T-helper 22 cell (primary cell): ENCODE measurements at places on chromosomes 13 and 19.

- DNase-seq: no peak
Measured at GRCh38 chr13:26562512-26562890, 5.0 kb downstream of the WASF3 start.

DNA sequence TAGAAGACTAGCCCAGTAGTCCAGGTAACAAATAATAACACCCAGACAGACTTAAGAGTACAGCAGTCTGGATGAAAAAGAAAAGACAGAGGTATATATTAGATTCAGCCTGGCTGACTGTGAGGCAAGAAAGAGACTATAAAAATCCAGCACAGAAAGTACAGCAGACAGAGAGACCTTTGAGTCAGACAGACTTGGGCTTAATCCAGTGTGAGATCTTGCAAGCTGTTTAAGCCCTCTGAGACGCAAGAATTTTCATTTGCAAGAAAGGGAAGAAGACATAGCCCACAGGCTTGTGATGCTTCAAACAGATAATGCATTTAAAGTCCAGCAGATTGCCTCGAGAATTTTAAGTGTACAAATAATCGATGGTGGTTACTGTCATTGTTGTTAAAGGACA lies 471.4 kb downstream of the LIG4 start:
- no peak for DNase-seq

DNA sequence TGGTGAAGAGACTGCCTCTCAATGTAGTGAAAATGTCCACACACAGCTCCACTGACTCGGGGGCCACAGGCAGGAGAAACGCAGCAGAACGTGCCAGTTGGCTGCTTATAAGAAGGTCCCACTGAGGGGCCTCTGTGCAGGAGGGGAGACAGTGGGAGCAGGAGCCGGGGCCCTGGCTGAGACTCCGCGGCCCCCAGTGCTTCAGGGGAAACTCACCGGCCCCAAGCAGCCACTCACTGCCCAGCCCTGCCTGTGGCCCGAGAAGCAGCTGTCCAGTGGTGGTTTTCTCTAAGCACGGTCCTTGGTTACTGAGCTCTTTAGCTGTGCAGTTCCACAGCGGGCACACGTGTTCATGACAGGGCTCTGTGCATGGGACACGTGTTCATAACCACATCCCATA lies 91.9 kb upstream of the MCF2L start:
- DNase-seq: no peak

DNA sequence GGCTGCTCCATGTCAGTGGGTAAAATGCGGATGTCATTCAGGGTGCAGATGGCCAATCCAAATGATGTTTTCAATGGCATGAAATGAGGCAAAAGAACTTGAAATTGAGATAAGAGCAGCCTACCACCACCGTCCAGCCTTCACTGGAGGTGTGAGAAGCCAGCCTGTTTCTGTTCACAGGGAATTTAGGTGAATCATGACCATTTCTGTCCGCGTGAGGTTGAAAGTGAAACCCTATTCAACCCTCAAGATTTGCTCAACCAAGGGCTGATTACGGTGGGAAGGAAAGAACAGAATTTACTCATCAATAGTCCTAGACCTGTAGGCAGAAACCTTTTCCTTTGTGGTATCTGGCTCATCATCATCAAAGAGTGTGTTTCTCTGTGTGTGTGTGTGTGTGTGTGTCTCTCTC lies 370.7 kb downstream of the COG6 start:
- DNase-seq: peak; percentile 2

DNA sequence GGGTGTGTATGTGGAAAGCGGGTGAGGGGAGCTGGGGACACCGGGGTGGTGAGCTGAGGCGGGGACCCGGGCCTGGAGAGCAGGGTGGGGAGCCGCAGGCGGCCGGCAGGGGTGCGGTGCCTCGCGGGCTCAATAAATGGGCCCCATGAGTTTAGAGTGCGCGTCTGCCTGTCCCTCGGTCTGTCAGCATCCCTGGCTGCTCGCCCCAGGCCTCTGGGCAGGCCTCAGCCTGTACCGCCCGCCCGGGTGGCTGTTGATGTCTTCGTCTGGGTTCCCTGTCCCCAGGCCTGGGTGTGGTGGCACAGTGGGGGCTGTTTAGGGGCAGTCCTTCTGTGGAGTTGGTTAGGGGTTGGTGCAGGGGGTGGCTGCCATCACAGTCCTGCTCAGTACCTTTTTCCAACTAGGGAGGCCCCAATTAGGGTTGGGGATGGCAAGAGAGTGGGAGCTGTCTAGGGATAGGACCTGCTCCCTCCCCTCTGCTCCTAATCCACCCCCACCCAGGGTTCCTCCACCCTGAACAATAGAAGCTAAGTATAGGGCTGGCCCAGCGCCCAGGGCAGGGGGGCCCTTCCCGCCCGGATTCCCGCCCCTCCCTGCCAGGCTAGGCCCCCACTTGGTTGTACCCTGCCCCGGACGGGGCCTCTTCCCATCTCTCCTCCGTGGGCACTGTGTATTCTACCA lies 12.2 kb downstream of the CIC start:
- DNase-seq: no peak

GRCh38 chr13:80096383-80096782 lies 244.5 kb downstream of the SPRY2 start:
- DNase-seq: no peak

- no peak for DNase-seq
Measured at GRCh38 chr13:86907156-86907555, 764.0 kb upstream of the SLITRK5 start.

DNA sequence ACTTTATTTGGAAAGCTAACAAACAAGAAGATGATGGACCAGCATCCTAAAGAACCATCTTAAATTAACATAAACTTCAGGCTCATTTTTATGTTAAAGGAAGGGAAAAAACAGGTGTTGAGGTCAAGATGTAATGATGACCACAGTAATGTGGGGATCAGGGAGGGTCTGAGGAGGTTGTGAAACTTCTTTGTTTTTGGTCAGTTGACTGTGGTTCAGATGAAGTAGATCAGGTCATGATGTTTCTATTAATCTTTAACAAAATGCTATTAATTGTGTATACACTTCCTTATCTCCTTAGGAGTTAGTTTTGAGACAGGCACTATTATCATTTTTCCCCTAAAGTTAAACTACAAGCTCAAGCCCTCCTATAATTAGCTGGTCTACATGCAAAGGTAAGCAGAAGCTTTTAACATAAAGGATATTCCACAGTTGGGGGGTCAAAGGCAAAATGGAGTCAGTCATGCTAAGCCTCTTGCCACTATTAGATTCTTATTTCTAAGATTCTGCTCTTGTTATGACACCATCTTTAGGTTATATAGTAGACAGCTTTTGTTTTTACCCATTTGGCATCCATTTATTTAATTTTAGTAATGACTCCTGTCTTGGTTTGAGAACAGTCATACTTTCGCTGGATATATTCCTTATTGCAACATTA lies 800.1 kb upstream of the PCDH9 start:
- no peak for DNase-seq
